ENCODE measurements at places on chromosomes 7 and 10.

GRCh38 chr7:16083931-16084330, 337.4 kb downstream of the CRPPA start:
- DNase-seq, result no peak

- DNase-seq, result no peak
Measured at GRCh38 chr7:127865466-127865865, 165.8 kb downstream of the LRRC4 start.

DNA sequence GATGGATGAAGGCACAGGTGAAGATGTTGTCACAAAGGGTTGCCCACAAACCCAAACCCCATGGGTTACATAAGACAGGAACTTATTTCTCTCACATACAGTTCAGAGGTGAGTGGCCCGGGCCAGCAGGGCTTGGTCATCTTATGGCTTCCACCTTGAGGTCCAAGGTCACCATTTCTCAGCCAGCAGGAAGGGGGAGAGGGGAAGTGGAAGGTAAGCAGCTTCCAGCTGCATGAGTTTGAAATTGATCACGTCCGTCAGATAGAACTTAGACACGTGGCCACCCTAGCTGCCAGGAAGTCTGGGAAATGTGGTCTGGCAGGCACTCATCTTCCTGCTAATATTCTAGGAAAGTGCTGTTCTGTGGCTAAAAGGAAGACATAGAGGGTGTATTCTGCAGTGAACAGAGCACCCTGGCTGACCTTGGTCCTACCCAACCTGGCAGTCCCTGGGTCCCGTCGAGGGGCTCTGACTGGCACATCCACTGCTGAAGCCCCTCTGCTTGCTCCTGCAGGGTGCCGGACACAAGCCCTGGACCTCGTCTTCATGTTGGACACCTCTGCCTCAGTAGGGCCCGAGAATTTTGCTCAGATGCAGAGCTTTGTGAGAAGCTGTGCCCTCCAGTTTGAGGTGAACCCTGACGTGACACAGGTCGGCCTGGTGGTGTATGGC, 49.5 kb downstream of the VWA2 start:
- no peak for DNase-seq

- no peak for DNase-seq
Measured at GRCh38 chr7:41431671-41432070, 271.2 kb downstream of the INHBA start.

- DNase-seq, result no peak
Measured at GRCh38 chr7:94656658-94656924, 658 bp upstream of the SGCE start.

- no peak for DNase-seq
Measured at GRCh38 chr7:73342645-73343044, 14.7 kb downstream of the FKBP6 start.

GRCh38 chr7:150322833-150323681, at the start of the genes ACTR3C and LRRC61:
Gene ACTR3C, minus strand, starts transcription at chr7:150323545. Its CDS starts 28,249 bp downstream, at chr7:150295296.
Gene LRRC61, plus strand, starts transcription at chr7:150323355. Its CDS starts 13,507 bp downstream, at chr7:150336862.
- peak; percentile 24 for DNase-seq

DNA sequence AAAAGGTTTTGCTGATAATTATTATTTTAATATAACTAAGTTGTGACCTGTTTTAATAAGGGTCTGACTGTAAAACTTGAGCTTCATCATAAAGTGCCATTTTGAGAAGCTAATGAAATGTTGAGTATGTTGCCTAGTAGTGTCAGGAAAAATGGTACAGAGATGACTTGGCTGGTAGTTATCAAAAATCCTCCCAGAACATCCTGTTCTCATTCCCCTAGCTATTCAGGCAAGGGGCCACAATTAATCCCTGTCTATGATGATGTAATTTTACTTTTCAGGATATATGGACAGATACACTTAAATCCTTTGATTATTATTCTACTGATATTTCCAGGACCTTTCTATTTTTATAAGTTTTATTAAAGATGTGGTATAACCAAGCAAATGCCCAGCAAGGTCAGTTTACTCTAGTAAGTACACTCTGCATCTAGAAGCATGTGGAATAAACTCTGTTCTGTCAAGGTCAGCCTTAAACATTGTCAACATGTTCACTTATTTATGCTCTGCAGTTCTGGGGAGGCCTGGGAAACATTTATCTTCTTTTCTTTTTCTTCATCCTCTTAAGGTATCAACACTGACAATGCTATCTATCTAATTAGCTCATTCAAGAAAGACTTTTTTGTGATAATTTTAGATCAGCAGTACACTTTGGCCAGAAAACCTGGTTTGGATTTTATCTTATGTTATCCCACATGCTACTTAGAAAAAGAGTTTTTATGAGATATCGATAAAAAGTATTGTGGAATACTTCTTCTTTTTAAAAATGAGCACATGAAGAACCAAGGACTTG, 32.1 kb downstream of the BTRC start:
- no peak for DNase-seq

DNA sequence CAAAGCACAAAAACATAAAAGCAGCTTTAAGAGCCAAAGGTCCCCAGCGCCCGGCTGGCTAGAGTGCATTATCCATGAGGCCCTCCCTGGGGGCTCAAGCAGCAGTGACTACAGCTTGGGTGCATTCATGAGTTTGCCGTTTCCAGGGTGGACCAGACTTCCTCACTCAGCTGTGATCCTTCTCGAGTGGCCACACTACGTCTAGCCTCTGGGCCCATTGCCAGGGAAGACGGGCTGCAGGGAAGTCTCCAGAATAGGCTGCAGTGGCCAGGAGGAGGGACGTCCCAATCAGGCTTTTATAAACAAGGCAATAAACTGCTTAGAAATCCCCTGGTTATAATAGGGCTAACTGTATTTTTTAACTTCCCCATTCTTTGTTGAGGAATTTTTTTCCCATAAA, 89.4 kb upstream of the C1QL3 start:
- no peak for DNase-seq

DNA sequence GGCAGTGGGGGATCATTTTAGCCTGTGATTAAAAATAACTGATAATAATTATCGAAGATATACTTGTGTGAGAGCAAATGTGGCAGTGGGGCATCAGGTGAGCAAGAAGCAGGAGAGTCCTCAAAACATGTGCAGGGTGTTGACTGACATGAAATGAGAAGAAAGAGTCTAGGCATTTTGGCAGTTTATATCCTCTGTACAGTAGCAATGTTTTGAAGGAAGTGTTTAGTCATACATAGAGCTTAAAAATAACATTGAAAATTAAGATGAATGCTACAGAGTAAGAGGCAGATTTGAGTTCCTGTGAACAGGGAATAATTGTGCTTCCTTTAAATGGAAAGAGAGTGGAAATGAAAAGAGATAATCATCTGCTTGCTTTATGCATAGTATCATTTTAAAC, 47.4 kb downstream of the VPS50 start:
- no peak for DNase-seq

DNA sequence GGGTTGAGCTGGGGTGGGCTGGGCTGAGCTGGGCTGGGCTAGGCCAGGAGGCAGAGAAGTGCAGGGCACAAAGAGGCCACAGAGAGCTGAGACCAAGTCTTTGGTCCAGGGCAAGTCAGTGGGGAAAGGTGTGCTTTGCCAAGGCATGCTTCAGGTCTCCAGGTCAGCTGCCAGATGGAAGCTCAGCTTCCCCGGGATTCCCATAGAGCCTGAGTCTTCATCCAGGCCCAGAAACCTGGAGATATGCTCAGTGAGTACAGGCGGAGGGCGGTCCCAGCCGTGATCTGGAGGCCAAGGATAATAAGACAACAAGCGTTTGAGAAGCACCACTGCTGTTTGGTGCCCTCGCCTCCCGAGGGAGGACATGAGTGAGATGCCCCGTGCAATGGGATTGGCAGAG, 4.7 kb upstream of the CALN1 start:
- no peak for DNase-seq

GRCh38 chr10:74926791-74927585, 100.6 kb downstream of the KAT6B start:
- no peak for DNase-seq

- no peak for DNase-seq
Measured at GRCh38 chr10:94676496-94676895, 7.0 kb upstream of the CYP2C18 start.

- DNase-seq, result no peak
Measured at GRCh38 chr10:34217524-34217923, 597.6 kb downstream of the PARD3 start.

GRCh38 chr7:128900237-128900636, 10.3 kb downstream of the KCP start:
- DNase-seq, result no peak

DNA sequence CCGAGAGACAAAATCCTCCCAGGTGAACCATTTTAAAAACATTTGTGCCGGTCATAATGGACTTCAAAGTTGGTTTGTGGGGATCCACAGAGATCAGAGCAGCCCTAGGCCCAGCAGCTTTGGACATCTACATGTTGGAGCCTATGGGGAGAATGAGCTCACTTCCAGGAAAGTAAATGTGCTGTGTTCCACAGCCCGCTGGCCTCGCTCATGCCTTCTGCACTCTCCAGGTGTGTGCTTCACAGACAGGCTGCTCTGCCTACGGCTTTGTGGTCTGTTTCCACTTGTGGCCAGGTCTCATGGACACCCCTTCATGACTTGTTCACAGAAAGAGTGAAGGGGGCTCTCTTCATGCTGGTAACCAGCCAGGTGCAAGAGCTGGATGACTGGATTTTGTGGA, 141.6 kb downstream of the ADARB2 start:
- DNase-seq, result no peak

- DNase-seq, result no peak
Measured at GRCh38 chr7:27367933-27368549, 125.4 kb downstream of the EVX1 start.

DNA sequence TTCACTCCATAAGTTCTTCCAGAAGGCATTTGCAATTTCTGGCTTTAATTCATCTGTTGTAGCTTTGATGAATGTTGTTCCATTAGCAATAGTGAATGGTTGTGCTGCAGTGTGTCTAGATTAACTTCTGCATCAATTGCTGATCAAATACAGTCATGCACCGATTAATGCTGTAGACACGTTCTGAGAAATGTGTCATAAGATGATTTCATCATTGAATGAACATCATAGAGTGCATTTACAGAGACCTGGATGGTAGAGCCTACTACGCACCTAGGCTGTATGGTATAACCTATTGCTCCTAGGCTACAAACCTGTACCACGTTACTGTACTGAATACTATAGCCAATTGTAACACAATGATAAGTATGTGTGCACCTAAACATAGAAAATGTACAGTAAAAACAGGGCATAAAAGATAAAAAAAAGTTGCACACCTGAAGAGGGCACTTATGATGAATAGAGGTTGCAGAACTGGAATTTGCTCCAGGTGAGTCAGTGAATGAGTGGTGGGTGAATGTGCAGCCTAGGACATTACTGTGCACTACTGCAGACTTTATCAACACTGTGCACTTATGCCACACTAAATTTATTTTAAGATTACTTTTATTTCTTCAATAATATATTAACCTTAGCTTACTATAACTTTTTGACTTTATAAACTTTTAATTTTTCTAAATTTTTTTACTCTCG, 170.7 kb downstream of the HERPUD2 start:
- no peak for DNase-seq

- no peak for DNase-seq
Measured at GRCh38 chr10:78742406-78742729, 326.4 kb upstream of the ZMIZ1 start.

DNA sequence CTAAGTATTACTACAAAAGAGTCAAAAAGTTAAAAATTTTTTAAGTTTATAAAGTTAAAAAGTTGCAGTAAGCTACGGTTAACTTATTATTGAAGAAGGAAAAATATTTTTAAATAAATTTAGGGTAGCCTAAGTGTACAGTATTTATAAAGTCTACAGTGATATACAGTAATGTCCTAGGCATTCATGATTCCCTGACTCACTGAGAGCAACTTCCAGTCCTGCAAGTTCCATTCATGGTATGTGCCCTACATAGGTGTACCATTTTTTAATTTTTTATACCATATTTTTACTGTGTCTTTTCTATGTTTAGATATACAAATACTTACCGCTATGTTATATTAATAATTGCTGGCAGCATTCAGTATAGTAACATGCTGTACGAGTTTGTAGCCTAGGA, 92.3 kb downstream of the CTNNA3 start:
- no peak for DNase-seq

- DNase-seq, result no peak
Measured at GRCh38 chr7:41889040-41889439, 186.2 kb upstream of the INHBA start.

DNA sequence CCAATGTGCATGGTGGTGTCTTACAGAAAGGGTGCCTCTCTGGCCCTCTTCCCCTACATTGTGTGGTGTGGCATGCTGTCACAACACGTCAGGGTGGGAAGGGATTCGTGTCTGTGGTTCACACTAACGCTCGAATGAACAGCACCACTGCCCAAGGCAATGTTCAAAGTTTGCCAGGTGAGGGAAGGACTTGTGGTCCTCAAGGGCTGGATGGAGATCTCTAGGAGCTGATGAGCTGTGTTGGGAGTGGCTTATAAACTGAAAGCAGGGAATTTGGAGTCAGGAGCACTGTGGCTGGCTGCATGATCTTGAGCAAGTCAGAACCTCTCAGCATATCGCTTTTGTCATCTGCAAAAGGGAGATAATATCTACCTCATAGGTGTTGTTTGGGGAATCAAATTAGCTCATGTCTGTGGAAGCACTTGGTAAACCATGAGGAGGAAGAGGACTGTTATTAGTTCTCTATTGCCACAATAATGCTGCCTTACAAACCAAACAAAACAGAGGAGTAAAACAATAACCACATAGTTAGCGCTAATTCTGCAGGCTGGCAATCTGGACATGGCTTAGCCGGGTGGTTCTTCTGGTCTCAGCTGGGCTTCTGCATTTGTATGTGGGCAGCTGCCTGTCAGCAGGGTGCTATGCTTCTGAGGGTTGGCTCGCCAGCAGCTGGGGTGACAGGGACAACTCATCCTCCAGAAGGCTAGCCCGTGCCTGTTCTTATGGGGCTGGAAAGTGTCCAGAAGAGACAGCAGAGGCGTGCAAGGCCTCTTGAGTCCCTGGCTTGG, 22.9 kb upstream of the C10orf105 start:
- no peak for DNase-seq

DNA sequence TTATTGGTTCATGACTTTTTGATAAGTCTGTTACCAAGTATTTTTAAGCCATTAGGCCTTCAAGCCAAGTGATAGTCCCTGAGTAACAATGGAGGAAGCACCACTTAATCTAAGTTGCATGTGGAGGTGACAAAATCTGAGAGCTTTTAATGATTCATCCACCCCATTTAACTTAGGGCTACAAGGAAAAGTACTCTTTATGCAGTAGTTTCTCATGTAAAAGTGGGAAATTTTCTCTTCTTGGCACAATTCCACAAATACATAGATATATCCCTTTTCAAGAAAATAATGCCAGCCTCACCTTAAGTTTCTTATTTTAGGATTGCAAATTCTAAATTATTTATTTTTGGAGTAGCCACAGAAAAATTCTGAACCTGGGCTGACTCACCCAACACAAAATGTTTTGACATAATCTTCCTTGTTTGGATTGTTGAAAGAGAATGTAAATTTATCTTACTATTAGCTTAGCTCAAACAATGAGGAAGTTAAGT, 85.7 kb downstream of the SUGCT start:
- no peak for DNase-seq

GRCh38 chr10:129945526-129945925, 18.5 kb downstream of the EBF3 start:
- no peak for DNase-seq
